Inflammatory macrophage treated with lipopolysaccharide for 4 hours (primary cell): ENCODE measurements at places on chromosomes 2 and 18.

DNA sequence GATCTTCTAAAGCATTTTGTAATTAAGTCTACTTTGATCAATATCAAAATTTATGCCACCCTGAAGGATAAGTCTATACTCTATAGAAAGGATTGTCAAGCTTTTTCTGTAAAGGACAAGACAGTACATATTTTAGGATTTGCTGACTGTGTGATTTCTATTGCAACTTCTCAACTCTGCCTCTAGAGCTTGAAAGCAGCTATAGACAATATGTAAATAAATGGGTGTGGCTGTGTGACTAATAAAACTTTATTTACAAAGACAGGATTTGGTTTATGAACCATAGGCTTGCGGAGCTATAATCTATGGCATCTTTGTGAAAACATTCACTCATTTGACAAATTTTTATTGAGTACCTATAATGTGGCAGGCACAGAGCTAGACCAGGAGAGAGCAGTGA, 18.4 kb downstream of the UPP2 start:
- no peak for DNase-seq

DNA sequence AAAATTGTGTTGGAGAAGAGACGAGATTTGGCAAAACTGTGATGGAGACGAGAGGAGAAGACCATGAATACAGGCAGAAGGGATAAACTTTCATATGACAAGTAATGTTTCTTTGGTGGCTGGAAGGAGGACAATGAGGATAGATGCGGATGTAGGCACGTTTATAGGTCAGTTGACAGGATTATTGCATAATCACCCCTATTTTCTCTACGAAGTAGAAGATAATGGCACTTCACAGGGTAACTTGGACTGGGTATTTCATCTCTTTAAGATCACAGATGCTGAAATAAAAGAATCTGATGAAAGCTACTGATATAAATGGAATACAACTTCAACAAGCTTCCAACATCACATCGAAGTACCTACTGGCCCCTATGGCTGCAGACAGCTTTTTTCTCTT, 81.0 kb downstream of the PLEKHM3 start:
- DNase-seq = no peak

DNA sequence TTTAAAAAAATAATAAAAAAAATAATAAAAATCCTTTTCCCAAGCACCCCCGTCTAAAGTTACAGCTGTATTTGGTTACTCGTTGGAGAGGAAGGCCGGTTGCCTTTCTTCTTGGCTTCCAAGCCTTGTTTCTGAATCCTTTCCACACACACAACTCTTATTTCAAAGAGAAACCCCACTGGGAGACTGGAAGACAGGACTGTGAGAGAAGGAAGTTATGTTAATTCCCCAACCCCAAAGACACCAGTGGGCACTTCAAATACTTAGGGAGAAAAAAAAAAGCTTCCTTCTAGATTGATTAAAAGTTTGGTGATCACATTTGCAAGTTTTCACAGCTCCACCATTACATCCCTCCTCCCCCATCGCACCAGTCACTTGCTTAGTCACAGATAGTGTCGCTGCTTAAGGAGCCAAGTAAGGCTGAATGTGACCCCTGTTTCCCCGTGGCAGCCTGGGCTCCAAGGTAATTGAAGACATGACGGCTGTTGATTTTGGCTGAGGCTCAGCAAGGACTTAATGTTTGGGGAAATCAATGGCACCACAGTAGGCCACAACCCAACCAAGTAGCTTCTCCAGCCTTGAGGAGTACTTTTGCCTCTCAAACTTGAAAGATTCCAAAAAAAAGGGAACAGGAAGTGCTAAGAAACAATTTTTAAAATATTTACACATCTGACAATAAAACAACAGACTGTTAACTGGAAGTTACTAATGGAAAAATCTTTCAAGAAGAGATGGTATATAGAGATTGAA, 40.8 kb upstream of the FRZB start:
- no peak for DNase-seq

DNA sequence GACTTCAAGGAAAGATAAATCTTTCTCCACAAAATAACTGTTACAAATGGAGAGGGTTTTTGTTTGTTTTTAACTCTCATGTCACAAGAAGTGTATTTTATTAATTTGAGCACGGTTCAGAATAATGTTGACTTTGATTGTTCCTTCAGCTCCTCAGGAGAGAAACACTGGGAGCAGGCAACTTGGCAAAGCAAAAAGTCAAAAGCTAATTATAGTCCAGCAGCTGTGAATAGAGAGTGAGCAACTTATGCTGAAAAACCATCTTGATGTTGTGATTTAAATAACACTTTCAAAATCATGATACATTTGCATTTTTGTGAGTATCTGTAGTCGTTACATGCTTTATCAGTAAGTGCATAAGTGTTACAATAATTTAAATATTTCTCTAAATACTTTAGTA, 37.5 kb upstream of the TTN start:
- no peak for DNase-seq

DNA sequence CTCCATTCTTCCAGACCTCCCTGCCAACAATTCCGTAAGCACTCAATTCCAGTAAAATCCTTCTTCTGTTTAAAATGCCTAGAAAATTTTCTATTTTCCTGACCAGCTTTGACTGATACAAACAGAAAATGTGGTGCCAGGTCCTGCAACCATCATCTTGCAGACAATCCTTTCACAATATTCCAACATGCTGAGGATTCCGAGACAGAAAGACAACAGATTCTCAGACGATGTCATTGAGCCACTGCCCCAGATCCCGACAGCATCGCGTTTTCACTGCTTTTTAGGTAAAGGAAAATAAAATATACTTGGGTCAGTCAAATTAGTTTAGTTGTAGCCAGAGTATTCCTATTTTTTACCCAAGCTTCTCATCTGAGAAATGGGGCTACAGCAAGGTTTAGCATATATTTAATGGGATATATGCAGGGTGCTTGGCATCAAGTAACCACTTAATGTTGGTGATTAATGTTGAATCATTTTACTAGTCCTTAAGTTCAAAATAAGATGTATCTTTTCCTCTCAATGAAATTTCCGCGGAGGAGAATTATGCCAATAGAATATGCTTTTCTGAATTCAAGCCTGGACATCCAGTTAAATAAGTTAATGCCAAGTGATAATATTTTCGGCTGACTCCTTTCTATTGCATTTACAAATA, 866.6 kb downstream of the SLC4A3 start:
- no peak for DNase-seq

GRCh38 chr2:71462641-71463341, 9.4 kb downstream of the DYSF start:
- no peak for DNase-seq

DNA sequence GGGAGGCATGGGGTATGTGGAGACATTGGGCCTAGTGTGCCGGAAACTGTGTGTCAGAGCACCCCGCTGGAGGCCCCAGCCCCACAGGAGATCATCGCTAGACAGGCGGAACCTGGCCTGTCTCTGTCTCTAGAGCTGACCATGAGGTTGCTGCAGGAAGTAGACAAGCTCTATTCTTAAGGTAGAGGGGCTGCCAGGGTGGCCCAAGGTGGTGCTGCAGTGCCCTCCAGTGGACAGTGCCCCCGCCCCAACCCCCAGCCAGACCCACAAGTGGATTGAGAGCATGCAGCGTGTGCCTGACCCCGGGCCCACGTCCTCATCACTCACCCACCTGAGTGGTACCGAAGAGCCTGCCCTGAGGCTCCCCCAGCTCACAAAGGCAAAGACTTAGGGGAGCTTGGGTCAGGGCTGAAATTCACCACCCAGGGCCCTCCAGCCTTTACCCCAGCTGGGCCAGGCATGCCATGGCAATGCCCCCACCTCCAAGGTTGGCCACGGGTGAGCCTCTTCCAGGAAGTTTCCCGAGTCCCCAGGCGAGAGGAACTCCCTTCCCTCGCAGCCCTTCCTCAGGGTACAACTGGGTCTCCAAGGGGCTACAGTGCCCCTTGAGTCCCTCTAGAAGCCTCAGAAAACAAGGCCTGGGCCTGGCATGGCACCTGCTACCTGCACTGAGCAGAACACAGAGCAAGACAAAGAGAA, 155.0 kb downstream of the TTC32 start:
- DNase-seq = no peak

DNA sequence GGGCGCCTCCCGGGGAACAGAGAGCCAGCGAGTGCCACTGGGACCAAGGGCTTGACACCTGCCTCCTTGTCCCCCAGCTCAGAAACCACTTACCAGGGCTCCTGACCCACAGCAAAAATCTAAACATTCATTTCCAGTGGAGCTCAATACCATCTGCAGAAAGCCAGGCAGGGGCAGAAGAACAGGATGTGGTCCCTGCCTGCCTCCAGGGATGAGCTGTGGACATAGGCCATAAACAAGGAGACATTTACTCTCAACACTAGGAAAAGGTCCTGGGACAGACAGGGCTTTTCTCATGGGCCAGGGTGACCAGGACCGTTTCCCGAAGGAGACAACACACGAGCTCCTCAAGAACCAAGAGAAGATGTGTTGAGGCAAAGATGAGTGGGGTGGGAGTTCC, 203.0 kb downstream of the CTIF start:
- DNase-seq = no peak

GRCh38 chr18:33840212-33840593, 262.2 kb downstream of the ASXL3 start:
- no peak for DNase-seq

GRCh38 chr2:47401789-47402554, 984 bp upstream of the MSH2 start:
- DNase-seq = no peak

GRCh38 chr2:219378163-219378851, 9.4 kb downstream of the DNPEP start:
- DNase-seq = no peak

- DNase-seq = no peak
Measured at GRCh38 chr2:217929757-217930707, 72.8 kb downstream of the TNS1 start.

DNA sequence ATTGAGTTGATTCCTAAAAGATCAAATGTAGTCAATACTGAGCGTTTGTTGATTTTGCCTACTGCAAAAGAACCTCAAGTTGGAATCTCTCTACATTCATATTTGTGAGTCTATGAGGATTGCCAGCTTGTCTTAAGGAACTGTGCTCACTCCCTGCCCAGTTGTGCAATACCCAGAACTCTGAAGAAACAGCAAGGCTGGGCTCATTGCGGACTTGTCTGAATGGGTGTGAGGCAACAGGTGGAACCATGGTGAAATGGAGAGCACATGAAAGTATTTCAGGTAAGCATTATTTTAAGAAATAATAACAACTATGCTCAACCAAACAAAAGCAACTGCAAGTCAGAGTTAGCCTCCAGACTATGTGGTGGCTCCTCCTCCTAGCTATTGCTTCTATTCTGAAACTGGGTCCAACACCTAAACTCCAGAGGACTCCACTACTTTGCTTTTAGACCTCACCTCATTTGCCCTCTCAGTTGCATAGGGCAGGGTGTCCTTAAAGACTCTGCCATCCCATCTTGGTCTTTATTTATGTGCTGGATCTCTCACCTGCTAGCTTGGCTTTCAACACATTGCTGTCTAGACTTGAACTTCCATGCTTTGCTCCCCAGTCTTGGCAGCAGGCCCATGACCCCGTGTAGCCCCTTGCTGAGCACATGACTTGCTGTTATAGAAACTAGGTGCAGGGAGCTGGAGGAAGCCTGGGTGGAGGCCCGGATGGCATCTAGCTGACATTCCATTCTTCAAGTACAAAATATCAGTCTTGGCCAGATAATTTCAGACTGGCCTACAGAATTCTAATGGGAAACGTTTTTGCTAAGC, 94.8 kb upstream of the ARL5A start:
- DNase-seq = peak; percentile 89

DNA sequence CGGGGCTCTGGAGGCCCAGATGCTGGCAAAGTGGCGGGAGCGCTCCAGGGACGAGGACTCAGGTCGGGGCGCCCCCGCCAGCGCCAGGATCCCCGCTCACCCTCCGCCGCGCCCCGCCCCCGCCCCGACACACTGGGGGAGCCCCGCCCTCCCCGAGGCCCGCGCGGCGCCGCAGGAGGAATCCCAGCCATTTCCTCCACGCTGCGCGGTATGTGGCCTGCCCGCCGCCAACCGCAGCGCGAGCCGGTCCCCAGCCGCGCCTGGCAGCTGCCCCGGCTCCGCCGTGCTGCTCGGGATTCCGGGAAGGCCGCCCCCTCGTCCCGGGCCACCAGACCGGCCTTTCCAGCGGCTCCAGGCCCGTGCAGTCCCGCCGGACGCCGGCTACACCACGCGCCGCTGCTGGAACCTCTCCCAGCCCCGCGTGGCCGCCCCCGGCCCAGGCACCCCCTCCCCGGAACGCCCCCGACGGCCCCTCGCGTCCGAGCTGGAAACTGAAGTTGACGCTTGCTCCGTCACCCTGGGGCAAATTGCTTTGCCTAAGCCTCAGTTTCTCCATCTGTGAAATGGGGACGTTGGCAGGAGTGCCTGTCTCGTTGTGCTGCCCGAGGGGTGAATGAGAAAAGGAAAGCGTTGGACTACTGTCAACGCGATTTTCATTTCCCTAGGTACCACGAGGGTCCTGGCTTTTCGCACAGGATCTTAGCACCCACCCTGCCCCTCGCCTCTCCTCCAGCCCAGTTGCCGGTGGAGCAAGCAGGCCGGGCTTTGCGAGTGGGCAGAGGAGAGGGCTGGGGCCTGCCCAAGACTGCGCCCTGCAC, 53.6 kb downstream of the PKDCC start:
- peak; percentile 39 for DNase-seq

GRCh38 chr2:229996320-229996719, 72.4 kb downstream of the SLC16A14 start:
- no peak for DNase-seq
